ENCODE measurements at places on chromosomes 2 and 18. TPM values are rescaled to one million over a fixed set of nuclear protein-coding genes. Genes with fewer than 3 reads are reported as not detected.

Gene MYO7B
- total RNA-seq = 0.14 TPM

Gene RIT2
- not detected for total RNA-seq

Gene IGFBP2
- not detected for total RNA-seq

Gene TBC1D8
- 1.8 TPM for total RNA-seq

Gene FBLN7
- 27.0 TPM for total RNA-seq

Gene TMEM247
- total RNA-seq = not detected

Gene ABCG5
- not detected for total RNA-seq

Gene ASB1
- 19.6 TPM for total RNA-seq

Gene AMER3
- not detected for total RNA-seq

Gene TGFA
- total RNA-seq = 0.47 TPM

Gene HNMT
- total RNA-seq = 0.78 TPM

Gene YES1
- total RNA-seq = 17.6 TPM

Gene KCNJ3
- total RNA-seq = not detected

Gene TET3
- total RNA-seq = 24.1 TPM

Gene CCDC88A
- total RNA-seq = 12.9 TPM

Gene LRRC30
- not detected for total RNA-seq

Gene ABCB11
- total RNA-seq = not detected

Gene STRN
- 20.8 TPM for total RNA-seq

Gene FZD7
- total RNA-seq = 0.25 TPM

Gene CNDP1
- total RNA-seq = 0.39 TPM

Measured in CD4-positive, alpha-beta T cell (primary cell).